ENCODE measurements at places on chromosomes 1 and 21.

- DNase-seq, result no peak
Observed at GRCh38 chr1:158520021-158520420, 34.2 kb downstream of the OR6Y1 start.

DNA sequence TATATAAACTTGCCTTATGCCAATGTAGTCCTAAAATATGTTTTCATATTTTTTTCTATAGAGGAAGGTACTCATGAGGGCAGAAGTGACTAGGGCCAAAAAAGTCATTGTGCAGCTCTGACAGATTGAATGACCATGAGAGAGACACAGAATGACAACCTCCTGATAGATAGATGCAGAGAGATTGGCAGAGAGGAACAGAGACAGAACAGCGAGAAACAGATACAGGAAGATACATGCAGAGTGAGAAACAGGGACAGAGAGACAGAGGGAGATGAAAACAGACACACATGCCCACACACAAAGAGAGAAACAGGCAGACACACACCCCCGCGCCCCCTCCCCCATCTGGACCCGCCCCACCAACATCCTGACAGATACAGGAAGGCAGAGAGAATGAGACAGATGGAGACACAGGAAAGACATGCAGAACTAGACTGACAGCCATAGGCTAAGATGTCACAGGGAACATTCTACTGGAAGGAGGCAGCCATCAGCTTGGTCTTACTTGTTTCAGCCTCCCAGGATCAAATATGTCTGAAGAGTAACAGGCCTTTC lies 211.1 kb downstream of the ST6GALNAC3 start:
- no peak for DNase-seq

GRCh38 chr1:236489710-236490377 lies 33.9 kb upstream of the LGALS8 start:
- DNase-seq, result peak; percentile 40

DNA sequence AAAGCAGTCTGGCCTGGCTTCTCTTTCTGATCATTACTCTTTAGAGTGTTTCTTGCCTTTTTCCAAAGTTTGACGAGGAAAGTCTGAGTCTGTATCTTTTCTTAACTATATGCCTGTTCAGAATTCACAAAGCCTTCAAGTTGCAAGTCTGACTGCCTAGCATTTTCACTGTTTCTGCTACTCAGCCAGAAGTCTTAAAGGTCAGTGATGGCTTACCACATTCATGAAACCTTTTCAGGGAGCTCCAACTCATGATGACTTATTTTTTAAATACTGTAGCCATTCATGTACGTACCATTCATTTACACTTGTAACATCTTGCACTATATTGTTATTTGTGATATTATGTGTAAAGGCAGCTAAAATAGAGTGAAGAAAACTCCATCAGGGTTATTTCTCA lies 58.2 kb downstream of the TNFSF4 start:
- DNase-seq, result no peak

DNA sequence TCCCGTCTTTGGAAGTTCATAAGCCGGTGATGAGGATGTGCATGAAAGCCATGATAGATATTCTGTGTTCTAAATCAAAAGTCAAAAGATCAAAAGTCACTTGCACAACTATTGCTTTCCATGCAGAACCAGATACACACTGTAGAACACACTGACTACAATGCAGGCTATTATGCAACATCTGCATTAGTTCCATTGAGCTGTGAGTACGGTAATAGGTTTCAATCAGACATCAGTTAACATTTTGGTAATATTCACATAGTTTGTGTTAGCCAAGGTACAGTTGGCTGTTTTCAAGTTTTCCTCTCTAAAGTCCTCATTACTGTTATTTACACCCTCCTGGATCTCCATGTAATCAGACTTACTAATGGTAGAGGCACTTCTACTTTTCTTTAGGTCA lies 3.1 kb downstream of the KCNA2 start:
- no peak for DNase-seq

DNA sequence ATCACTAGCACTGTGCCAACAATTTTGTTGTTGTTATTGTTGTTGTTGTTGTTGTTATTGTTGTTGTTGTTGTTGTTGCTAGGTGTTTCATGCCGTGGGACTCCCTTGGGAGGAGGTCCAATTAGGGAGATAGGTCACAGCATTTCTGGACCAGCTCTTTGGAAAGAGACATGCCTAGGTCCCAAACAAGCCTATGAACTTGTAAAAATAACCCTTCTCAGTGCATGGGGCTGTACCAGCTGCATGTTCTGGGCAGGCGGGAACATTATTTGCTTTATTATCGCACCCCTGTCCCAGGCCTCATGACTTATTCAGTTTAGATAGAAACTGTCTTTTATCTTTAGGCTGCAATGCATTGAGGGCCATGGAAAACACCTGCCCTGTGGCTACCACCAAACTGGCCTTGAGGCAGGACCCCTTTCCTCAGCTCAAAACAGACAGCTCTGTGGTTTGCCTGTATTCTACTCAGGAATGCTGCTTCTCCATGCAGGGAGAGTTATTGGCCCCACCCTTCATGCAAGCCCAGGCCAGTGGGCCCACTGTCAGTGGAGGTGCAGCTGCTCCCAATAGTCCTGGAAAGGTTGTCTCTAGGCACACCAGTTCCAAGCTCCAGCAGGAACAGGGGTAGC lies 386.5 kb upstream of the BRINP3 start:
- DNase-seq, result no peak

DNA sequence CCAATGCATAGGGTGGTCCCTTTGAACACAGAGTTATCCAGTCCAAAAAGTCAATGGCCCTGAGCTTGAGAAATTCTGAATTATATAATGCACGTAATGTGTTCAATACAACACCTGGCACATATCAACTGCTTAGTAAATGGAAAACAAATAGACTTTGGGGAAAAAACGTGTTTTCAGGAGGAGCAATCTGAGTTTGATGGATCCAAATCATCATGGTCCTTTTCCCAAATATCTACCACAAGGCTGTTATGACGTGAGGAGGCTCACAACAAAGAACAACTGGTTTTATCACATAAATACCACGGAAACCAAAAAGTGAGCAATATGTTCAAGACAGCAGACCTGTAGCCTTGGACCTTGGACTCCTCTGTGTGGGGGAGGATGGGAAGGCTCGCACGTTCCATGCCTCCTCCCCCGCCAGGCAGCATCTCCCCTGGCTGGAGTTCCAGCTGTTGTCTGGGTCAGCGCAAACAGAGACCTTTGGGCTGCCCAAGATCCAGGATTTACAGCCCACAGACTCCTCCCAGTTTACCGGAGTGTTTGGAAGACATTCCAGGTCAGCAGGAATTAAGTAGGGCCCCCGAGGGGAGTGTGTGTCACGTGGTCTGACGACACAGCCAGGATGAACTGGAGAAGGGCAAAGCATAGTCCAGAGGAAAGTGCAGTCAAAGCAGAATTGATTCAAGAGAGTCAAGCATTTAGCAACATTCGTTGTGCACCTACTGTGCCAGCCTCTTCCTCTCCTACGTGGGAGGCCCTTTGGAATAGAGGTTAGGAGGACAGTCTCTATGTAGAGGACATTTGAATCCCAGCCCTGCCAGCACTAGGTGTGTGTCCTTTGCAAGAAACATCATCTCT lies 32.2 kb upstream of the MED18 start:
- no peak for DNase-seq

- no peak for DNase-seq
Observed at GRCh38 chr1:170355267-170355801, 176.6 kb upstream of the GORAB start.

GRCh38 chr1:1088029-1088800 lies 14.1 kb upstream of the RNF223 start:
- DNase-seq, result no peak

DNA sequence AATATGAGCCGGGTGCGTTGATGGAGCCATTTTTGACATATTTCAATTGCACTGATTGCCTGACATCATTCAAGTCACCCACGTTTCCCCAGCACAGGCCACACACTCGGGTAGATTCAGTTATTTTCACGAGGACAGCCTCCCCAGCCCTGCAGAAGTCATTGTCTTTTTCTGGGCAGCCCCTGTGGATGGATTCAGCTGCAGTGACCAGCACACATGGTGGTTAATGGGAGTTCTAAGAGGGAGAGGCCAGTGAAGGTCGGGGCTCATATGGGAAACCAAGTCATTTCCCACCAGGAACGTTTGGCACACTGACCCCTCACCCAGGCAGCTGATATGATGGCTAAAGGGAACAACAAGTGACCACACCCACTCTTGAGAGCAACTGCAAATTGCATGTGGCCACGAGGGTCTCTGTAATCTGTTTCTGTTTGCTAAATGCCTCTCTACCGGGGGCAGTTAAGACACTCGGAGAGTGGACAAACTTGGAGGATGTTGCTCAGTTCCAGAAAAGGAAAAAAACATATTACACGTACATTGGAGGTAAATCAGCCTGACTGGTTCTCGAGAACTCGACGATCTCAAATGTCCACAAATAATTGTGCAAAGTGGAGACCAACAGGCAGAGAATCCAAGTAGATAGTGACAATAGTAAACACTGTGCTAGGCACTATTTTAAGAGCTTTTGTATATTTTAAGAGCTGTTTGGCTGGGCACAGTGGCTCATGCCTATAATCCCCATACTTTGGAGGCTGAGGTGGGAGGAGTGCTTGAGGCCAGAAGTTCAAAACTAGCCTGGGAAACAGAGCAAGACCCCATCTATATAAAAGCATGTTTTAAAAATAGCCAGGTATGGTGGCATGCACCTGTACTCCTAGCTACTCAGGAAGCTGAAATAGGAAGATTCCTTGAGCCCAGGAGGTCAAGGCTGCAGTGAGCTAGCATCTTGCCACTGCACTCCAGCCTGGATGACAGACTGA lies 167.2 kb upstream of the IRF2BP2 start:
- DNase-seq, result no peak

DNA sequence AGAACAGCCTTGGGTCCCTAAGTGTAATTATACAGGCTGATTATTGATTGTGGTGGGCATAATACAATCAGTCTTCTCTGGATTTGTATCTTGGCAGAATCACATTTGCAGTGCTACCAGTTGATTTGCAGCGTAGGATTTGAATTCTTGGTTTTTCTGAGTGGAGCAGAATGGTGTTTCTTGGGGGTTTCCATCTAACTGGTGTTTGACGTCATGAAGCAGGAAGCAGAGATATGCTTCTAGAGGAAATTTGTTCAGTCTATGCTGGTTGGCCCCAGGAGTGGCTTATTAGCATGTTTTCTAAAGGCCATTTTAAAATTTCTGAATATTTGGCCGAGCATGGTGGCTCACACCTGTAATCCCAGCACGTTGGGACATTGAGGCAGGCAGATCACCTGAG lies 3.4 kb downstream of the CTTNBP2NL start:
- no peak for DNase-seq

DNA sequence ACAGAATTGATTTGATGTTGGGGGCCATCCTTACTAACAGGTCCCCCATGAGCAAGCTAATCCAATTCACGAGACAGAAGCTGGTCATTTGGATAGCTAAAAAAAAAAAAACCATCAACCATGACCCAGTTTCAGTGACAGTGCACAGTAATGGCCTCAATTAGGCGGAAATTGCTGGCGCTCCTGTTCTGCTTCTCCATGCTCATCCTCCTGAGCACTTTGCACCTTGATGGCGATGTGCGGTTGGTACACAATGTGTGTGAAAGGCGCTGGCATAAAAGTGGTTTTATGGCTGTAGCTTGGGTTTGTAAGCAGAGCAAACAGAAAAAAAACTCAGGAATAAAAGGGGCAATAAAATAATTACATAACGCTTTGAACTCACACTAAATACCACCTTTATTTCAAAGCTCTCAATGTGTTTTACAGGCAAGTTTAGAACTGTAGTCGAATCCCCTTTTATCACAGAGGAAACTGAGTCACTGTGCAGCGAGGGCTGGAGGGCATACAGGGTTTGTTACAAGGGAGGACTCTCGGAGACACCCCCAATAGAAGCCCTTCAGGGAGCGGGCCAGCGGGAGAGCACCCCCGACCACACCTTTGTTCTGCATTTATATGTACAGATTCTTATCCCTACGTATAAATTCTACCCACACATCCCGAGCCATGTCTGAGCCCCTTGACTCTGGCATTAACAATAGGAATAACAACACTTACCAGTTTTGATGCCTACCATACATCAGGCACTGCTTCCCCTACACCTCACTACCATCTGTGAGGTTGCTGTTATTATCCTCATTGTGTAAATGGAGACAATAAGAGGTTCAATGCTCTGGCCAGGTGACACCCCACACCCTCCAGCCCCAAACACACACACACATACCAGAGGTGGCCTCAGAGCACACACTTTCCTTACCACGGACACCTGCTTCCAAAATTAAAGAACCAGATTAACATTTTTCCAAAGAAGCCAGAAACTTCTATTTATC lies 213.5 kb upstream of the IRF2BP2 start:
- DNase-seq, result no peak

- no peak for DNase-seq
Observed at GRCh38 chr21:45948576-45949141, 32.9 kb upstream of the COL6A1 start.

- no peak for DNase-seq
Observed at GRCh38 chr1:94527447-94528031, 14.0 kb downstream of the F3 start.

DNA sequence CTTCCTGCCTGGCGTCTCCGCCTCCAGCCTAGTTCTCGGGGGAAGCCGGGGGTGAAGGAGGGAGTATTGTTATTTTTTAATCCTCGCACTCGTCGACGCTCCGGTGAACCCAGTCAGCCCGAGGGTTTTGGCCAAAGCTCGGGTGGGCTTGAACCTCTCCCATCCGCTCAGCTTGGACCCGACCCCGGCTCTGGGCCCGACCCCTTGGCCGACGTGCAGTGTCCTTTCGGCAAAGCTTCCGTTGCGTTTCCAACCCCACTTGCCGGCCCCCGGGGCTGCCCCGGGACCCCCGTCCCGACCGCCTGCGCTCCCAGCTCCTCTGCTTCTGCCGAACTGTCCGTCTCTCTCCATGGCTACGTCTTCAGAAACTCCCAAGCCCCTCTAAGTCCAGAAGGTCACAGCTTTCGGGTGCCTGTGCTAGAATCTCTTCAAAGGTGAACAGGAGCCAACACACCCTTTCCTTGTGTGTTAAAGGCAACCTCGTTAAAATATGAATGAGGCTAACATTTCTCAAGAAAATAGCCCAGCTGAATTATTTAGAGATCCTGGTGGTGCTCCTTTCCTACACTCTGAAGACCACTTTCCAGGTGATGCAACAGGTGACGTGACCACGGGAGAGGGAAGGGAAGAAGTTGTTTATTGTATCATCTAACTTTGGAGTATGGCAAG lies 647 bp downstream of the DESI2 start:
- DNase-seq, result peak; percentile 13

DNA sequence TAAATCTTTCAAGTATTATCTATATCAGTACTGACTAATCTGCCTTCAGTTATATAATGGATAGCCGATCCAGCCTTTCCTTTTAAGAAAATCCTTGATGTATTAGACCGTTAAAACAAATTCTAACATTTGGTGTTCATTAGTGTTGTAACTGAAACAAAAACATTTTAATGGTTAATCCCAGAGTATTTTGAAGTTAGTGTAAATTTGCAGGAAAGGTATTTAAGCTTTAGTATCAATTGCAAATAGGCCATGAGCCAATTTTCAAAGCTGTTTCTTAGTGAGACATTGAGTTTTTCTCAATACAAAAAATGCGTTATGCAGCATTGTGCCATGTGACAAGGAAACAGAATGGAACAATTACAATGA lies 29.6 kb downstream of the DISP1 start:
- DNase-seq, result no peak
